Cortex of kidney (tissue), 1 donor: ENCODE measurements at places on chromosomes 13 and 19.

- no peak for DNase-seq
Measured at GRCh38 chr13:59445812-59446211, 717.9 kb downstream of the DIAPH3 start.

DNA sequence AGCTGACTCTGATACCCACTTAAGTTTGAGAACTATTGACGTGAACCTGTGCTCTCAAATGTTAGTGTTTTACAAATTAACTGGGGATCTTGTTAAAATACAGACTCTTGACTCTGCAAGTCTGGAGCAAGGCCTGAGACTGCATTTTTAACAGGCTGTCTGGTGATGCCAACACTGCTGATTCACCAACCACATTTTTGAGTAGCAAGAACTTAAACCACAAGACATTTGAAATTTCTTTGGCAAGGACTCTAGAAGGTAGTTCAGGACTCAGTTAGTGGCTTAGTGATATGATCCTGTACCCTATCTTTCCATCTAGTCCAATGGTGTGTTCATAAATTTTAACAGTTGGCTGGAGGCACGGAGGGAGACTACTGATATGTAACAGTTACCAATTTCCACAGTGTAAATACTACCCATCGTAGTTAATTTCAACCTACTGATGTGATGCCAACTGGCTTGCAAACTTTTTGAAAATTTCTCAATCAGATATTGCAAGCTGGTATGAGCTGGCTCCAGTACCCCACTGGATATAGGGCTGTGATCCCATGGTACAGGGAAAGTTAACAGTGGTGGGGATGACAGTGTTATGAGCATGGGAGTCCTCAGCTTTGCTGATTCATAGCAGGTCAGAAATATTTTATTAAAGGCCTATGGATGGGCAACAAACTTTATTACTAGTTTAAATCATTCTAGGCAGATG is 255.1 kb downstream of the TBC1D4 start:
- no peak for DNase-seq

GRCh38 chr19:28847468-28847867 is 365.5 kb downstream of the UQCRFS1 start:
- no peak for DNase-seq

DNA sequence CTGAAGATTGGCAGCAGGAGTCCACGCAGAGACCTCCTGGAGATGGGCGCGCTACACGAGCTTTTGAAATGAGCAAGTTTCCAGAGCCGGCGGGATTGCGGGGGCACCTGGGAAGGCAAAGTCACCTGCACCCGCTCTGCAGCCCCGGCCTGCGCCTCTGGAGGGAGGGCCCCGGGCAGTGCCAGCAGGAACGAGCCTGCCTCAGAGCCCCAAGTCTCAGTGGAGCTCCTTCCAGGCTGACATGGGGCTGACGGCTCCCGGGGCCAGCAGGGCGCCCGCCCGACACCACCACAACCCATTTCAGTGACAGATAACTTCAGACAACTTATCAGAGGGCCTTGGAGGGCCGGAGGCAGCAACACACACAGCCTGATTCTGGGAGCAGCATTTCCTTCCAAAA is 45.0 kb downstream of the RASA3 start:
- DNase-seq: no peak

DNA sequence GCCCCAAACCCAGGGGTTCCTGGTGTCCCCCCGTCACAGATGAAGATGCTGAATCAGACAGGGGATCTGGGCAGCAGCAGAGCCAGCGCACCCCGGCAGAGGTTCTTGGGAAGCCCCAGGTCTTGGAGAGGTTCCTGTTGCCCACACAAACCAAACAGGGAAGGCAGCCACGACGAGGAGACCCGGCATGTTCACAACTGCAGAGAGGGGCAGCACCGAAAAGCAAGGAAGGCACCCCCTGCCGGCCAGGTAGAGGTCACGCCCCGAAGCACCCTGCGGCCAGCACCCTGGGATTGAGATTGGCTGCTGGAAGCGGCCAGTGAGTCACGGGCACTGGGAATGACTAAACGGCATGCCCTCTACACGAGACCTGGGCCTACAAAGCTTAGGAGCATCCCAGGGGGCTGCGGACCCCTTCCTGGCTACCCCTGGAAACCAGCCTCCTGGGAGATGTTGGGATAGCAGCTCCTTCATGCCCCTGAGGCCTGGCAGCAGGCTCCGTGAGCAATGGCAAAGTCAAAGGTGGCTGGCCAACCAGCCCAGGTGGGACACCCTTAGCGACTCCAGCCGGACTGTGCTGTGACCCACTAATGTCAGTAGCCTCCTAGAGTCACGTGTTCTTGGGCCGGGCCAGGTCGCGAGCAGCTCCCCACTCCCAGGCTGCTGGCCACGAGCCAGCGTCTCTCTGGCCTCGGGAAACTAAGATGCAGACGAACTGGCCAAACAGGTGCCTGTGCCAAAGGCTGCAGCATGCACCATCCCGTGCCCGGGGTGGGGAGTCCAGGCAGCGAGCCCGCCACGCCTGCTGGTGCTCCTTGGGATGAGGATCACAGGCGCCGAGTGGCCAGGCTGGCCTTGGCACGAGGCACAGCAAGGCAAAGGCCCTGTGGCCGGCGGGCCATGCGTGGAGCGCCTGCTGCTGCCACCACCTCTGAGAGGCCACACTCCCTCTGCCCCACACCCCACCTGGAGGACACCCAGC is 43.2 kb downstream of the MLLT1 start:
- no peak for DNase-seq

GRCh38 chr13:70490320-70490935 is 382.2 kb upstream of the KLHL1 start:
- no peak for DNase-seq

DNA sequence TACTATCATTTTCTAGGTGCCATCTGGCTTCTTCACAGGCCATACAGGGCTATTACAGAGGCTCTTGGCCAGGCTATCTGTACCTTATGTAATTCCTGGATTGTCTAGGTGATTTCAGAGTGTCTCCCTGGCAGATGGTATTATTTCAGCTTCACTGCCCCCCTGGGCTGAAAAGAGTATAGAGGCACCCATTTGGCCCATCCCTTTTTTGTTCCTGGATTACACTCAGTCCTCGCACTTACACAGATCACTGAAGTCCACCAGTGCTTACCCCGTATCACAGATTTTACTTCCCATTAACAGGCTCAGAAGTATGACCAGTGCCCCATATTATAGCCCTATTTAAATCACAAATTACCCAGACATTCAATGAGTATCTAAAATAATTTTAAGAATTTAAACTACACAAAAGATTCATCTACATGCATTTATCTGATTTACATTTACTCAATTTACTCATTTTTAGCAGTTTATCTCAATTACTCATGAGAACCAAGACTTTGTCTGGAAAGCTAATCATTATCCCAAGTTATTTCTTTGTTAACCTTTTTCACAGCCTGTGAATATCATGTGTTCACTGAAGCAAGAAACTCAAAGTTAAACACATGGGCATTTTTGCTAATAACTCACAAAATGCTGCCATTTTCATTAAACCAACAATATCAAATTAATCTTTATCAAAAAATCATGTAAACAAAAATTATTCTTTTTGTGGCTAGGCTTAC is 121.0 kb downstream of the PCDH20 start:
- no peak for DNase-seq

GRCh38 chr13:30618186-30618929 is 638 bp downstream of the USPL1 start:
- no peak for DNase-seq

GRCh38 chr13:40206241-40207000 is 460.0 kb downstream of the FOXO1 start:
- no peak for DNase-seq

GRCh38 chr19:32289566-32290210 is 55.7 kb upstream of the ZNF507 start:
- no peak for DNase-seq

GRCh38 chr19:47433121-47433520 is 13.8 kb upstream of the MEIS3 start:
- no peak for DNase-seq

GRCh38 chr19:40762754-40763470 is 11.9 kb downstream of the SNRPA start:
- no peak for DNase-seq

DNA sequence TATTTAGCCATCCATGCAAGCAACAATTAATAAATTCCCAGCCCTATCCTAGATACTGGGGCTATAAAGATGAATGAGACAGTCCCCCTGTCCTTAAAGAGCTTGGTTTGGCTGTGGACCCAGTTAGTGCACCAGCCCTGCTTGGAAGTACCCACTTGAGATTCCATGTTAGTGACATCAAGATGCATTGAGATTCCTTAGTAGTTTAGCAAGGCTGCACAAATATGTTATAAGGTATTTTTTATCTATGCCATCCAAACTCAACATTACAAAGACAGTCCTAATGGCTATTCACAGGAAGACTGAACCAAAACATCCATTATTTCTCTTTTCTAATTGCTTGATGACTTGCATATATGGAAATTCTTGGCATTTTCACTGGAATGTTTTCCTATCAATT is 48.8 kb upstream of the RAP2A start:
- DNase-seq: no peak

GRCh38 chr19:4007836-4008539 is 452 bp downstream of the PIAS4 start:
- DNase-seq: no peak

- no peak for DNase-seq
Measured at GRCh38 chr19:821825-822503, at the start of gene PLPPR3. PLPPR3 (minus strand) TSS chr19:821955; CDS start chr19:821559, 396 bp downstream.

DNA sequence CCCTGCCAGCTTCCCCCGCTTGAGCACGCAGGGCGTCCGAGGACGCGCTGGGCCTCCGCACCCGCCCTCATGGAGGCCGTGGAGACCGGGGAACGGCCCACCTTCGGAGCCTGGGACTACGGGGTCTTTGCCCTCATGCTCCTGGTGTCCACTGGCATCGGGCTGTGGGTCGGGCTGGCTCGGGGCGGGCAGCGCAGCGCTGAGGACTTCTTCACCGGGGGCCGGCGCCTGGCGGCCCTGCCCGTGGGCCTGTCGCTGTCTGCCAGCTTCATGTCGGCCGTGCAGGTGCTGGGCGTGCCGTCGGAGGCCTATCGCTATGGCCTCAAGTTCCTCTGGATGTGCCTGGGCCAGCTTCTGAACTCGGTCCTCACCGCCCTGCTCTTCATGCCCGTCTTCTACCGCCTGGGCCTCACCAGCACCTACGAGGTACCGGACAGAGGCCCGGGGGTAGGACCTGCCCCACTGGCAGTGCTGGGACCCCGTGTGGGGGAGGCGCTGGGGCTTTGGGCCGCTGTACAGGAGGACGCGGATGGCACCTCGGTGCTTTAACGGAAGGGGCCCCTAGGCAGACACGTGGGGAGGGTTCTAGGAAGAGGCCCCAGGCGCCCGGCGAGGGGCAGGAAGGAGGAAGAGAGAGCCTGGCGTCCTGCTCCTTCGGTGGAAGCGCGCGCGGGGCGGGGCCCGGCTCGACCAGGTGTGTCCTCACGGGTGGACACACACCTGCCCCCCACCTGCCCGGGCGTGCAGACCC is 681 bp downstream of the SLC5A5 start:
- DNase-seq: no peak

DNA sequence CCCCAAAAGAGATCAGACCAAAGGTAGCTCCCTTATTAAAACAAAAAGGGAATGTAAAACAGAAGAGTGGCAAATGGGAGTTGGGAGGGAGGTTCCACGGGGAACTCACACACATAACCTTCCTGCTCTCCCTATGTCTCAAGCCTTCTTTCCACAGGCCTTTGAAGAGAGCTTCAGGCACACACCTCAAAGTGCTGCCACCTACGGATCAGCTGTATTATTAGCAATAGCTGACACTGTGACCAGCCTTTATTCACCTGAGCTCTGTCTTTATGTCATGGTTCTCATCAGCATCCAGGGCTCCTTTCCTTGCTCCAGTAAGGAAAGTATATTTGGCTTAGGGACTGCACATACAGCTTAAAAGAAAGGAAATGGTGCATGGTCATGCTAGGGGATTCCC is 11.3 kb downstream of the ZNF571 start:
- no peak for DNase-seq

GRCh38 chr19:17300992-17301619 is 2.1 kb downstream of the ABHD8 start:
- no peak for DNase-seq

DNA sequence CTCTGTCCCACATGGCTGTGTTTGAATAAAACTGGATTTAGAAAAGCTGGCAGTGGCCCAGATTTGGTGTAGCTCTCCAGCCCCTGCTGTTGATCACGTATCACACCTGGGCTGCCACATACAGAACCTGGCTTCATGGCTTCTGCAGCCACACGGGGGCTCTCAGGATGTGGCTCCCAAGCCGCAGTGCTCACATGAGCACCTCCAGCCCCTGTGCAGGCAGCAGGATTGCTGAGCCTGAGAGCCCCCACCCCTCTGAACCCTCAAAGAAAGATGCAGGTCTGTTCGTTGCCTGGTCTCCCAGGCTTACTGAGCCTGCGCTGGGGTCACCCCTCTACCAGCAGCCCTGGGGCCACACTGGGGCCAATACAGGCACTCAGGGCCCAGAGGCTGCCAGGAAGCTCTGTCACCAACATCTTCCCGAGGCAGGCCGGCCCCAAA is 2.7 kb downstream of the PLEKHF1 start:
- no peak for DNase-seq
